NCI-H1105 treated with DMSO at 0.1 percent for 48 hours (cell line): ENCODE measurements at places on chromosomes 7 and 10.

DNA sequence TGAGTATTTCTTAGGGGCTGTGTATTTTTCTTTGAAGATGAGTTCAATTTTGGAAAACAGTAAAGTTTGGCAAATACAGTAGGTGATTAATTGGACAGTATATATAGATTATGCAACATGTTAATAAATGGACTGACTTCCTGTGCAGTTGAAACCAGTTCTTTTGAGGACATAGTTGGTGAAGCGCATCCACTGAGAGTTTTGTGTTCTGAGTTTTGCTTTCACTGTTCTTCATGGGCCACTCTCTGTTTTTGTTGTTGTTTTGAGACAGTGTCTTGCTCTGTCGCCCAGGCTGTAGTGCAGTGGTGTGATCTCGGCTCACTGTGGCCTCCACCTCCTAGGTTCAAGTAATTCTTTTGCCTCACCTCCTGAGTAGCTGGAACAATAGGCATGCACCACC lies 109.0 kb downstream of the SDHAF3 start:
- DNase-seq = no peak

GRCh38 chr7:80731281-80731680 lies 92.8 kb downstream of the CD36 start:
- no peak for DNase-seq

- DNase-seq = no peak
These were observed 63.7 kb downstream of the PRKG1 start for GRCh38 chr10:51137756-51138529.

DNA sequence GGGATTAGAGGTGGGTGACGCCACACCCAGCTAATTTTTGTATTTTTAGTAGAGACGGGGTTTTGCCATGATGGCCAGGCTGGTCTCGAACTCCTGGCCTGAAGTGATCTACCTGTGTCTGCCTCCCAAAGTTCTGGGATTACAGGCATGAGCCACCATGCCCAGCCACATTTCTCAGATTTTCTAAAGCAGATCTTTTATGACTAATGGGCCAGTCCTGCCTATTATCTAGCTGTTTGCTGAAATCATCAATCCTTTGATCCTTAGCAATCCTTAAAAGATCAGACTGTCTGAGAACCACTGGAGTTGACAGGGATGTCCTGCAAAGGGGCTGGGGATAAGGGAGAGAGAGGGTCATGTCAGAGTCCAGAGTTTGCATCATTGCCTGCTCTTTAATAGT lies 21.2 kb upstream of the ABCA13 start:
- DNase-seq = no peak

DNA sequence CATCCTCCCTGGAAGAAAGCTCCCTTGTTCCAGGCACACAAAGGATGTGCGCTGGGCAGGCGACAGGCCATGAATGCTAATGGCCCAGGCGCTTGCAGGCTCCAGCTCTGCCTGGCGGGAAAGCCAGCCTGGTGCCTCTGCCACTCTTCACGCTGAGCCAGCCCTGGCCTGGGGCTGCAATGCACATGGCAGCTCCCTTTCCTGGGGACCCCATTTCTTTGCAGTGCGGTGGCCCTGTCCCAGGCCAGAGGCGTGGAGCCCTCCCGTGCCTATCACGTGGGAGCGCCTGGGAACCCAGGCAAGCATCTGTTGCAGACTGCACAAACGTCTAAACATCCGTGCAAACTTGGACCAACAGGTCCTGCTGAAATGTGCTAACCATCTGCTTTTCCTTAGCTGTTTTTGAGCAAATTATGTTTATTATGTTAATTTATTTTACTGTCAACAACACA lies 152.1 kb upstream of the LYZL2 start:
- DNase-seq = no peak

DNA sequence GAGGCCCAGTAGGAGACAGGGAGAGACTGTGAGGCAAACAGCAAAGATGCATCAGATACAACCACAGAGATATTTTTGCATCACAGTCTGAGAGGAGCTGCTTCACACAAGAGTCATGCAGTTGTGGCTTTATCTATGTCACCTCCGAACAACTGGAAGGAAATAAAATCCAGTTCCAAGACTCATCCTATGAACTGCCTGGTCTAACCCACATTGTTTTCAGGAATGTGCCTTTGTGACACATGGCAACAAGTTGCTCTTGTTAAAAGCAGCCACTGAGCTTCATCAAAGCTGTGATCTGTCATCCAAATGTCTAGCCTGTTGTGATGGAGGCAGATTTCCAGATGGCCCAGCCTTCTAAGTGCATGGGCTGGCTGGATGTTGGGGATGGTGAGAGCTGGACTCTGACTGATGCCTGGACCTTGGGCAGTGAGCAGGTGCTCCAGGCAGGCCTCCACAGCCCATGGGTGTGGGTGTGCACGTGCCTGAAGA lies 255.0 kb downstream of the BMPER start:
- DNase-seq = no peak

- no peak for DNase-seq
These were observed 15.4 kb upstream of the LYZL1 start for GRCh38 chr10:29273478-29273877.

GRCh38 chr7:43784030-43784584 lies 25.6 kb downstream of the BLVRA start:
- no peak for DNase-seq

GRCh38 chr10:48550977-48551376 lies 53.9 kb downstream of the ARHGAP22 start:
- DNase-seq = no peak

- no peak for DNase-seq
These were observed 141.6 kb upstream of the GDF10 start for GRCh38 chr10:47158116-47159071.

- no peak for DNase-seq
These were observed 3.3 kb downstream of the HILPDA start for GRCh38 chr7:128458956-128459355.

DNA sequence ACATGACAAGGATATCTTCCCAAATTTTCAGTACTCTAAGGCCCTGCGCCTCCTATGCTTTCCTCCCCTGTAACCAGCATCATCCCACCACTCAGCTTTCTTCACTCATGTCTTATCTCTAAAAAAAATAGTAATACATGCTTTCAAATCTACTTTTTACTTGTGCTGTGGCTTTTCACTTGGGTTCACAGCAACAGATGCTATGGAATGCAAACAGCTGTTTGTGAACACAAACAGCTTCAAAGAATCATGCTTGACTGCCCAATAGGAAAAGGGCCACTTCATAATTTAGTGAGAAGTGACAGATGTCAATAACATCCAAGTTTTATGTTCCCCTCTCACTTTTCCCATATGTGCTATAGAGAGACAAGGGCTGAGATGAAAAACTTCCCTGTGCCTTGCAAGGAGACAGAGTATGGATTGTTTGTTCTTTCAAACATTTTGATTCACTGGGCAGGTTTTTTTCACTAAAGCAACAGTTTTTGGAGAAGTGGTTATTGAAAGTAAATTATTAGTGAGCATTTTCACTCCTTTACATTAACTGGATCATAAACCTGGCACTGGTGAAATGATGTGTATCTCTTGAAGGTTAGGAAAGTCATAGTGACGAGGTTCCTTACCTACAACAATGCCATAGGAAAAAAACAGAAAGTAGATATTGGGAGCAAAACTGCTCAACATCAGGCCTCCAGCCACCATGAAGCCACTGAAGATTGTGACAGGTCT lies 37.3 kb downstream of the SLC16A9 start:
- no peak for DNase-seq

DNA sequence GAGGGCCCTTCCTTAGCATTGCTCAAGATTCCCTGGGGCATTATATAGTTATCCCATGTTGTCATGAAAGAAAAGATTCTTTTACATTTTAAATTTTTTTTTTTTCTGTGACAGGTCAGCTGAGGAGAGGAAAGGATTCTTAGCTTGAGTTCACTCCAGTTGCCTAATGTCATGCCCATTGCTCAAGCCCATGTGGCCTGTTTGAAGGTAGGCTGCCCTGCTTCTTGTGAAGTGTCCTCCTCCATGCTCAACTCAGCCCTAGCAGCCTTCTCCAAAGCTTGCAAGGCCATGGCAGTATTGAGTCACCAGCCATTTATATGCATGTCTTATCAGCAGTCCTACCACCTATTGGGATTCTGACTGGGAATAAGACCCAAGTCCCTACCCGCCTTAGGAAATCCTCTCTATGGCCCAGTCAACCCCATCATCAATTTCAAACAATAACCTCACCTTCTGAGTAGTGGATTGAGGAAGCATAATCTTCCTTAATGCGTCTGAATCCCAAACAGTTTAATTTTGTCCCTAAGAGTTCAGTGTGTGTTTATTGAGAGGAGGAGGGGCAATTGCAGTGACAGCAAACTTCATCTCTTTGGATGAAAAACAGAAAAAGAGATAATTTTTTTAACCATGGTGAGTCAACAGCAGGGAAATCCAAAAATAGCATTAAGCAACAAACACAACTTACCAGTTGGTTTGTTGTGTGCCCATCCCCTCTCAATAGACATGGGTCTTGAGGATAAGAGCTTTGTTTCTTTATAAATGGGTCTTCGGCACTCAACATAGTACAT lies 38.6 kb upstream of the WASL start:
- no peak for DNase-seq

DNA sequence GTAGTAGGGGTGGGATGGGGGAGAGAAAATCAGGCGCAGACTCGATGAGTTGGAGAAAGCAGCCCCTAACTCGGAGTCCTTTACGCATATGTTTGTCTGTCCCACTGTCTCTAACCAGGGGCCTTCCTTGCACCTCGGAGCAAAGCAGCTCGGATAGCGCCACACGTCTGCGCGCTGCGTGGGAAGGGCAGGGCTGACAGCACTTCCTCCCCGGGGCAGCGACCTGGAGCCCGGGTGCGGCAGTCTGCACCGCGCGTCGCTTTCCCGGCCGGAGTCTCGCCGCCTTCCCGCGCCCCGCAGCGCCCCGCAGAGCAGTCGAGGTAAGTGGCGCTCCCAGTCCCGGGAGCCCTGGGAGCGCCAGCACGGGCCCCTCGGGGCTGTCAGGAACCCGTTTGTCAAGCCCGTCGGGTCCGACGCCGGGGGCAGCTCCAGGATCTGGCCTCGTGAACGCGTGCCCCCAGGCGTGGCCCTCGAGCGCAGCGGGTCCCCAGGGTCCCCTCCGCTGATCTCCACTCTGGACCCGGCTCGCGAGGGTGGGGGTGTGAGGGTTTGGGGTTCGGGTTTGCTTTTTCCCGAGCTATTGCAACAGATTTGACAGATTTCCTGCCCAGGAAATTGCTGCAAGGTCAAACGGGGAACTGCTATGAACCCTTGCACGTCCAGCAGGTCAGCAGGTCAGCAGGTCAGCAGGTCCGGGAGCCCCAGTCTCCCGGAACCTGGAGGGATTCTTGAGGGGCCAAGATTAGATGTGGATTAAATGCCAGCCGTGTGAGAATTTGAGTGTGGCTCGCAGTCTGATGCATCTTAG lies 597 bp downstream of the APBB1IP start:
- DNase-seq = no peak

DNA sequence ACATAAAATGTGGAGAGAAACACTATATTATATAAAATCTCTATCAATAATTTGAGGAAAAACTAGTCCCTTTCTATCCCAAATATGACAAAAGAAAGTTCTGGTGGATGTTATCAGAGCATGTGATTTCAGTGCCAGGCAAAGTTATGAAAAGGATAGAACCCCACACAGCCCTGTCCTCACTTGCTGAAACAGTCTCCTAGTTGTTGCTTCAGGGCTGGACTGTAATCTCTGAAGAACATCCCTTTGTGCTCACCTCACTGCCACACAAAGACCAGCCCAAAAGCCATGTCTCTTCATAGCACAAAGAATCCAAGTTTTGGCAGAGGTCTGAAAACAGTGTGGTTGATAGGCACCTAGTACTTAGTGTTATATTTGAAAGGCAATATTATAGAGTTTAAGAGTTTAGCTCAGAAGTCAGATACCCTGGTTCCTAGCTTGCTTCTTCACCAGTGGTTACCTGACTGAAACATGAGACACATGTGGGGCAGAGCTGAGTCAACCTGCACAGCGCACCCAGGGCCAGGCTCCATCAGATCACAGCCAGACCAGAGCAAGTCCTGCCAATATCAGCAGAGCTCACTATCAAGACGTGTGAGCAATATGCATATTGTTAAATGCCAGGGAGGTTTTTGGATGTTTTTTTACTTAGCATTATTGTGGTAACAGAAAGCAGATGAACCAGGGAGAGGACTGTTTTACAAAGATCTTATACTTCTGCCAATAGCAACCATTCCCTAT lies 25.0 kb downstream of the CYP3A7 start:
- no peak for DNase-seq

DNA sequence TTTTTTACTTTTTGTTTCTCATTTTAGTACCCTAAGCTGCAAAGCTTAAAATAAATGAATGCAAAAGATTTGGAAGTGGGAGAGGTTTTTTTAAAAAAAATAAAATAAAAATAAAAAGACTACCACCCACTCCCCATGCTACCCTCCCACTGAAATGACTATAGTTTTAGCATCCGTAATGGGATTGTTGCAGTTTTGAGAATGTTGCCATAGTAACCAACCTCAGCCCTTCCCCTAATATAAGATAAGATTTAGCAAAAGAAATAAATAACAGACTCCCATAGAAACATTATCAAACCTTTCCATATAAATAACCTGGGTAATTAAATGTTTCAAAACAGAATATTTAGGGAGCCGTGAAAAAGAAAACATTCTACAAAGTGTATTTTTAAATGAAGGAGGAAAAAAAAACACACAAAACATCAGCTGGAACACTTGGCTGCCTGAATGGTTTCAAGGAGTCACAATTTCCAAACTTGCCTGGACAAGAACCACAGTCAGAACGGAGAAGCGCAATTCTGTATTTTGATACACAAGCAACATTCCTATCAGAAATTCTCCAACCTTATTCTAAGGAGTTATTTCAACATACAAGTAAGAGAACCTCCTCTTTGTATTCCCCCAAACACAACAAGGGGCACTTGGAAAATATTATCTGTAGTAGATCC lies 57.4 kb downstream of the DGKI start:
- DNase-seq = peak; percentile 74
